ENCODE measurements at places on chromosomes 7 and 10. TPM values are rescaled to one million over a fixed set of nuclear protein-coding genes. Genes with fewer than 3 reads are reported as not detected.

- peak; percentile 73 for DNase-seq
Observed at GRCh38 chr7:70294211-70294911, 696.1 kb downstream of the AUTS2 start.

DNA sequence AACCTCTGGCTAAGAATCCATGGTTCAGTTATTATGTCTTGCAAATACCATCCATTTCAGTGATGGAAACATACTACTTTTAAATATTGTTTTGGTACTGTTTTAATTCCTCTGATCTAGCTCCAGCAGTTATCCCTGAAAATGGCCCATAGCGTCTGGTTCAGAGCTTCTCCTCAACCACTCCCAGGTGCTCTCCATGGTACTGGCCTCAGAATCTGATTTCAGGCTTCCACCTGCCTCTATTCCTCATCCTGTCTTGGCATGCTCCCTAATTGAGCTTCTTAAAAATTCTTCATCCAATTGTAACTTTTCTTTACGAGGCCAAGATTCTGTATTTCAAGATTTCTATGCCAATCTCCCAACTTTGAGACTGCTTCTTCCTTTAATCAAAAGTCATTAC lies 236.3 kb downstream of the HTR7 start:
- DNase-seq = no peak

GRCh38 chr10:49151025-49151445 lies 17.2 kb upstream of the FAM170B start:
- peak; percentile 72 for DNase-seq

- peak; percentile 37 for DNase-seq
Observed at GRCh38 chr10:11146402-11147171, 128.9 kb downstream of the CELF2 start.

DNA sequence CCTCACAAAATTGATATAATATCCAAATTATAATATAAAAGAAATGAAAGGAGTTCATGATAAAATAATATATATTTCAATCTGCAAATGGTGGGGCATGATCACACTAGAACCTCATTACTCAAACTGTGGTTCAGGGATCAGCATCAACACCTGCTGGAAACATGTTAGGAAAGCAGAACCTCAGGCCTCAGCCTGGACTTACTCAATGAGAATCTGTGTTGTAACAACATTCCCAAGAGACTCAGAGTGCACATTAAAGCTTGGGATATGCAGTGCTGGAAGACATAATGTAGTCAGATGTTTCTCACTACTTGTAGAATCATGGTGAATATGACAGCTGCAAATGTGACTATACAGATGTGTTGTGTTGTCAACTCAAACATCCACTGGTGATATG lies 81.7 kb upstream of the ITPRID1 start:
- no peak for DNase-seq

GRCh38 chr10:47042780-47043750 lies 131.8 kb downstream of the PTPN20 start:
- DNase-seq = no peak

DNA sequence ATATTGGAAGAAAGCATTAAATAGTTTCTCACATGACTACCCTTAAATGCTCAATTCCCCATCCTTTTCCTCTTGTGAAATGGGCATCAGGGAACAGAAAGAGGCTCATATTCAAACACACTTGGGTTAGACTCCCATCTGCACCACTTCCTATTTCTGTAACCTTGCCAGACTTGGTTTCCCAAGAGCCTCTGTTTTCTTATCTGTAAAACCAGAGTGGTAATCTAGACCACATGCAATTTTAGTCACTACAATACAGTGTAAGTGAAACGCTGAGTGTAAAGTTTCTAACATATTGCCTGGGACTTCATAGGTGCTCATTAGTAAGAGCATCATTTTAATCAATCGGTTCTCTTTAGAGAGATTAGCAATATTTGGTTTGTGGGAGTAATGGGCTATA lies 136.3 kb downstream of the SORCS1 start:
- DNase-seq = no peak

DNA sequence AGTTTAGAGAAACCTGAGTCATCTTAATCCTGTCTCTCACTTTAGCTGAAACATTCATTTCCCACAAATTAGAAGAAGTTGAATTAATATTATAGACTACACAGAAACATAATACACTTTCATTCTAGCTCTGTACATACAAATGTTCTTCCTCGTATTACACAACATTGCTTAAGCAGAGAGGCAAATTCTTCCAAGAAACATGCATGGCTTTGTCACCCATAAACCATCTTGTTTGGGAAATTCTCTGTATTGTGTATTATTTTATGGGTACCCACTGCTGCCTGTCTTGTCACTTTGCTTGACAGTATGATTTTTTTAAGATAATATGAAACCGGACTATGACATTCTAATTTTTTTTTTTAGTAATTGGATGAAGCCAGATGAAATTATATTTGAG lies 104.0 kb downstream of the SRI start:
- DNase-seq = no peak

- DNase-seq = no peak
Observed at GRCh38 chr7:128810473-128810872, 18.7 kb downstream of the CCDC136 start.

DNA sequence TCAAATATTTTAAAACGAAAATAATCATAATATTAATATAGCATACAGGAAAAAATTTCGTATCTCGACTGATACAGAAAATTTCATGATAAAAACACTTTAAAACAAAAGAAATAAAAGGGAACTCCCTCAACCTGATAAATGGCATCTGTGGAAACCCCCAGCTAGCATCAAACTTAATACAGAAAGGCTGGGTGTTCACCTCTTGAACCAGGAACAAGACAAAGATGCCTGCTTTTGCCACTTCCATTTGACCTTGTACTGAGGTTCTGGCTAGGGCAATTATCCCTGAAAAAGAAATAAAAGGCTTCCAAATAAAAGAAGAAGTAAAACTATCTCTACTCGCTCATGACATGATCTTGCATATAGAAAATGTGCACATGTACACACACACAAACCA lies 2.5 kb upstream of the ALOX5 start:
- no peak for DNase-seq

- DNase-seq = no peak
Observed at GRCh38 chr7:157976406-157976805, 611.2 kb downstream of the PTPRN2 start.

The SLC26A3 gene
- polyA plus RNA-seq = not detected

The CREM gene
- polyA plus RNA-seq = 41.4 TPM

The CCL24 gene
- polyA plus RNA-seq = not detected

The CNPY4 gene
- polyA plus RNA-seq = 65.0 TPM

The CPA2 gene
- not detected for polyA plus RNA-seq

The LRRC4 gene
- polyA plus RNA-seq = 0.44 TPM

The NPC1L1 gene
- not detected for polyA plus RNA-seq

The SUN3 gene
- 0.12 TPM for polyA plus RNA-seq

The CALHM2 gene
- 0.10 TPM for polyA plus RNA-seq

All from SK-N-SH (cell line).